Esophagus squamous epithelium (tissue), 5 donors: ENCODE measurements at places on chromosomes 2 and 18.
A peak's percentile ranks its signal among the peaks of the same experiment; 100 is the strongest.

DNA sequence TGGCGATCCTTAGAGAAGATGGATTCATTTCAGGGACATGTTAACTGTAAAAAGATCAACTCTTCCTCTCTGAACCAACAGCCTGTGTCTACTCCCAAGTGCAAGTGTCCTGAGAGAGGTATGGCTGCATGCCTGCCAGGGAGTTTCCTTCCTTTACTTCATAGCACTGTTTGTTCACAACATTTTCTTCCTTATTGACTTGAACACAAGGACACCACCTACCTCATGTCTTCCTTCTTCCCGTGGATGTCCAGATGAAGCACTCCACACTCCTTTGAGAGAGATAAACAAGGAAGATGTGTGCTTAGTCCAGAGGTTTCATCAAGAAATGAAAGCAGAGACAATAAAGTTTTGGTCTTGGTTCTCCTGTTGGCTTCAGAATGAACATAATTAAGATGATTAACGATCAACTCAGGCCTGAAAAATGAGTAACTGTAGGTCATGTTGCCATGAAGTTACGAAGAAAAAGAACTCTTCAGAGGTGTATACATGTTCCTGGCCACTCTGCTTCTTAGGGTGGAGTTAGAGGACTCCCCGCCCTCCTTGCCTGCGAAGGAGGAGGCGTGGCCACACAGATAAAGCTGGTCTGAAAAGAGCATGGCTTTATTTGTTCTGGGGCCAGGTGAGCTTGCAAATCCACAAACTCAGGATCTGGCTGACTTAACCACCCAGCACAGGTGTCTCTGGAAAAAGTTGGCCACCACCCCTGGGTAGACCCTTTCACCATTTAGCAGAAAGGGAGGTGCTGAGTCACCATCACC lies 155.0 kb upstream of the KCTD1 start:
- no peak overlapping the region for H3K4me3 ChIP-seq
- H3K27ac ChIP-seq, result no peak overlapping the region
- no peaks in the 10 kb centered on the region for H3K4me1 ChIP-seq
- H3K36me3 ChIP-seq, result no peaks in the 10 kb centered on the region

DNA sequence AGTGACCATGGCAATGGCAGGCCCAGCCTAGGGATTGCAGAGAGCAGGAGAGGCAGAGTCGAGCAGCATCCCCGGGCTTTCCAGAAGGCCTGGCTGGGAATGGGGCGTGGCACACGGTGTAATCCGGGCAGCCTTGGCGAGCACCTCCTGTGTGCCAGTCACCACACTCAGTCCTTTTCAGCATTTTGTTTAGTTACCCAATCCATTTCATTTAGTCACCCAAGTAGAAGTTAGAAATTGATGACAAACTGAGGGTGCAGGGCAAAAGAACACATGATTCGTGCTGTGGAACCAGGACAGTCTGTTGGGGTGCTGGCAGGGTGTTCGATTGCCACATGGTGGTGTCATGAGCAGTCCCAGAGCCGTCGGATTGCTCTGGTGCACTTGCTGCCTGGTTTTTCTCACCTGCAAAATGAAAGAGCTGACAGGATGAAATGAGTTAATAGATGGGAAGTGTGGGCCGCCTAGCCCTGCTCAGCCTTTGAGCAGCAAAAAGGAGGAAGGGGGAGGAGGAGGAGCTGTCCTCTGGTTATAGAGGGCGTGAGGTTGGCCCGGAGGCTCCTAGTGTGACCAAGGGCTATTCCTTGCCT lies 299.4 kb downstream of the AGAP1 start:
- no peak overlapping the region for H3K4me3 ChIP-seq
- DNase-seq, result no peak
- no peaks in the 10 kb centered on the region for H3K27me3 ChIP-seq
- H3K4me1 ChIP-seq, result no peaks in the 10 kb centered on the region

GRCh38 chr2:203484266-203485112 lies 50.6 kb downstream of the RAPH1 start:
- H3K27me3 ChIP-seq, result no peaks in the 10 kb centered on the region
- H3K27ac ChIP-seq, result no peak overlapping the region
- no peak overlapping the region for H3K4me3 ChIP-seq
- no peaks in the 10 kb centered on the region for H3K36me3 ChIP-seq
- no peaks in the 10 kb centered on the region for H3K4me1 ChIP-seq

DNA sequence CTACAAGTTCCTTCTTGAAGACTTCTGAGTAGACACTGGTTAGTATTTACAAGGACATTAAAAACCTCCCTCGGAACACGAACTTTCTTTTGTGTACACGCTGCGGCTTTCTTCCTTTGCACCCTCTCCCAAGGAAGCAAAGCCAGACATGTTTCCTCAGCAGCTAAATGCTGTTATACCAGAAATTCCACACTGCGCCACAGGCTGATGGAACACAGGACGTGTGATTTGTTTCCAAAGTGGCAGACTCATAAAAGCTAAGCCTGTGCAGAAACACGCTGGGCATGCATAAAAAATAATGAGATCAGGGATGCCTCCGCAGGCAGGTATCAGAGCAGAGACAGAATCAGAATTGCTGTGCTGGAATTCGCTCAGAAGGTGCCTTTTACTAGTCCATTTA lies 73.0 kb upstream of the RGPD5 start:
- DNase-seq, result no peak
- H3K4me1 ChIP-seq, result peaks cover 21% of the 10 kb centered on the region
- H3K27ac ChIP-seq, result peak overlapping the region; percentile 83
- no peak overlapping the region for H3K4me3 ChIP-seq
- no peaks in the 10 kb centered on the region for H3K27me3 ChIP-seq

- no peaks in the 10 kb centered on the region for H3K27me3 ChIP-seq
- no peak for DNase-seq
- no peak overlapping the region for H3K27ac ChIP-seq
- H3K36me3 ChIP-seq, result no peaks in the 10 kb centered on the region
Measured at GRCh38 chr2:72341639-72342038, 194.0 kb upstream of the CYP26B1 start.

DNA sequence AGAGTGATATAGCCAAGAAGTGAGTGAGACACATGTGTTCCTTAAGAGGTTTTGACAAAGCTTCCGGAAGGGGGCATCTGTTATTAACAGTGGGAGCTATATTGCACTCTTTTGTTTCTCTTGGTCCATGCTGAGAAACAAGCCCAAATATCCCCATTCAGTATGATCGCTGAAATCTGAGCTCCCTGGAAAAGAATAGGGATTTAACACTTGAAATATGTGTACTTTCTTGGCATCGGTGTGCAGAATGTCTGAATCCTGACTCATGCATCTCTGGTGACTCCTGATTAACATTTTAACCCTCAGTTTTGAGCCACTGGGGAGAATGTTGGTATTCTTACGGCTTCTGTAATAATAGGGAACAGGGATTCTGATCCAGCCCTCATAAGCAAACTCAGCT lies 448.1 kb downstream of the TSN start:
- no peak for DNase-seq
- H3K27me3 ChIP-seq, result no peaks in the 10 kb centered on the region
- no peak overlapping the region for H3K27ac ChIP-seq
- H3K4me3 ChIP-seq, result no peak overlapping the region
- no peaks in the 10 kb centered on the region for H3K4me1 ChIP-seq
- no peaks in the 10 kb centered on the region for H3K36me3 ChIP-seq
